Adrenal gland (tissue), 19 donors: ENCODE measurements at places on chromosomes 11 and 22. TPM values are rescaled to one million over a fixed set of nuclear protein-coding genes. Genes with fewer than 3 reads are reported as not detected.
A peak's percentile ranks its signal among the peaks of the same experiment; 100 is the strongest.

DNA sequence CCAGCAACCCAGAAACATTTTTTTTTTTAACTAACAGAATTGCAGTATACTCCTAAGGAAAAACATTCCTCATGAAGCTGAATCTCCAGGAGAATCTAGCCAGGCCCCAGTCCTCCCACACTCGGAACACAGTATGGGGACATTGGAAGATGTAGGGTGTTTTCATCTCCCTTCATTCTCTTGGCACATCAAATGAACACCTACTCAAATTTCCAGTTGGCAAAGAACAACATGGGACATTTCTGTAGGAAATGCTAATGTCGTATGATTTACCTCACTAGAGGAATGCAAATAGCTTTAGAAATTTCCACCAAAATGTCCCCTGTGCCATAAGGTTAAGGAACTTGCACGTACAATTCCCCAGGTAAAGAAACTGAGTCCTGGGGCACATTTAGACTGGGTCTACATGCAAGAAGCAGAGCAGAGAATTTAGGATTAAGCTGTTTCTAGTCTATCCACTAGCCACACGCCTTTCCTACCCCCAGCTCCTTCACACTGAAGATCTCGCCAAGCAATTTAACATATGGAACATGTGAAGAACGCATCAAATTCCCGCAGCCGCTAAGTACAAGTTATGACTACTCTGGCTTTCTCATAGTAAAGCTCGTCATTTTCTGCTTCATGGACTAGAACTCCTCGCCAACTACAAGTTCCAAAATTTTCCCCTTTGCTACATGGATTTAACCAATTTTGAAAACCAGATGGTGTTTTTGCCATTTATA is 2.9 kb upstream of the CADM1 start:
- DNase-seq: no peak

Gene NOX4
- total RNA-seq: 0.51 TPM

- DNase-seq: no peak
Observed at GRCh38 chr11:19696073-19696472, 16.6 kb upstream of the NAV2 start.

DNA sequence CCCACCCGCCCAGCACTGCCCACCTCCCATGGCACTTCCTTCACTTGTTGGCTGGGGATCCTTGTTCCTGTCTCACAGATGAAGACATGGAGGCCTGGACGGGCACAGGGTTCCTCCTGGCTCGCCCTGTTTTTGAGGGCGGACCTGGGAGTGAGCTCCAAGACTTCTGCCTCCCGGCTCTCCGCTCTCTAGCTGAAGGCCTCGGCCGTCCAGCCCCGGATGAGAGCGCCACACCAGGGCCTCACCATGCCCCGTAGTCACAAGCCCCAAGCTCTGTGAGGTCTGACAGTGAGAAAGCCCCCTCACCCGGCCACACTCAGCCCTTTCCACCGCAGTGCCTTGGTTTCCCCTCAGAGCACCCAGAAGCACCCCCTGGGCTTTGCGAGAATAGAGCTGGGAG is 9.1 kb downstream of the TPCN2 start:
- DNase-seq: no peak

- DNase-seq: no peak
Observed at GRCh38 chr11:56491270-56491669, at the start of gene OR5M8. OR5M8 (minus strand) TSS chr11:56491370; CDS start chr11:56491370, 0 bp downstream.

- peak; percentile 58 for DNase-seq
Observed at GRCh38 chr11:128904656-128905344, 13.6 kb downstream of the KCNJ5 start.

- DNase-seq: peak; percentile 68
Observed at GRCh38 chr11:125082611-125083311, 19.7 kb downstream of the SLC37A2 start.

GRCh38 chr11:7904917-7905316 is 26.2 kb downstream of the OR10A6 start:
- DNase-seq: no peak

DNA sequence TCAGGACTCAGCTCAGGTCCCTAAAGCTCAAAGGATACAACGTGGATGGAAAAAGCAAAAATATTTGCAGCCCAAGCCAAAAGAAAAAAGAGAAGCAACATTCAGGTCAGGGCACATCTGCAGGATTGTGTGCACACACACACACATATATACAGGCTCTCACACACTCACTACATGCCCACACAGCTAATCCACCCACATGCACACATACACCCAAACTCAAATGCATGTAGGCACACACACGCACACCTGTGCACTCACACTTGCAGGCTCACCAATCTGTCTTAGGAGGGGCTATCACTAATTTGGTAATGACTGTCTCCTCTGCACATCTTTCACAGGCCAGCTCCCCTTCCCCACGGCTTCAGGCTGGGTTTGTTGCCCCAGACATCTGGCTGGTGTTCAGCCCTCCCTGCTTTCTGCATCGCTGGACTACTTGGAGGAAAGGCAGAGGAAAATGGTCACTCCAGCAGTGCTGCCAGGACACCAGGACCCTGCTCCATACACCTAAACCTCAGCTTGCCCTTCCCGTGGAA is 103.6 kb upstream of the DRD2 start:
- DNase-seq: no peak
